NT2/D1 (cell line): ENCODE measurements at places on chromosomes 2 and 18.
A peak's percentile ranks its signal among the peaks of the same experiment; 100 is the strongest.

DNA sequence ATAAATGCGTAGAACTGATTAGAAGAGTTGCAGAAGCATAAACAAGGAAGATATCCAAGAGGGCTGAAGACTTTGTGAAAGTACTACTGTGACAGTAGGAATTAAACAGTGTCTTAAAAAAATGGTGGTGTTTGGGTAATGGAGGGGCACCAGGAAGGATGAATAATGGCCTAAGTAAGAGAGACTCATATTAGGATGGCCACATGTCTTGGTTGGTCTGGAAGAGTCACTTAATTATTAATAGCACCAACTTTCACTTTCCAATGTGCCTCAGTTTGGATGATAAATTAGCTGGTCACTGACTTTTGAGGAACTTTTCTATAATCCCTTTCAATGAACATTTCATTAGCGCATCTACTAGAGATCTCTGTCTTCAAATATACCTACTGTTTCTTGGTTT is 372.2 kb downstream of the NYAP2 start:
- no peak for DNase-seq

- no peak for DNase-seq
Measured at GRCh38 chr2:197292619-197293018, 18.0 kb downstream of the ANKRD44 start.

GRCh38 chr2:8457699-8458502 is 224.0 kb upstream of the ID2 start:
- DNase-seq = no peak

GRCh38 chr2:42928161-42928691 is 135.8 kb upstream of the HAAO start:
- no peak for DNase-seq

GRCh38 chr2:144126302-144126701 is 393.6 kb downstream of the ZEB2 start:
- no peak for DNase-seq

DNA sequence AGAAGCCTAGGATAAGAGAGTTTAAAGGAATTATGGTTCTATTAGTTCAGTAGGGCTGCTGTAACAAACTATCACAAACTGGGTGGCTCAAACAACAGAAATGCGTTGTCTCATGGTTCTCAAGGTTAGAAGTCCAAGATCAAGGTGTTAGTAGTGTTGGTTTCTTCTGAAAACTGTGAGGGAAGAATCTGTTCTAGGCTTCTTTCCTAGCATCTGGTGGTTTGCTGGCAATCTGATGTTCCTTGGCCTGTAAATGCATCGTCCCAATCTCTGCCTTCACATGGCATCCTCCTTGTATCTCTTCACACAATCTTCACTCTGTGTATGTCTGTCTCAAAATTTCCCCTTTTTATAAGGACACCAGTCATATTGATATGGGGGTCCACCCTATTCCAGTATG is 76.3 kb downstream of the MDH1 start:
- DNase-seq = no peak

DNA sequence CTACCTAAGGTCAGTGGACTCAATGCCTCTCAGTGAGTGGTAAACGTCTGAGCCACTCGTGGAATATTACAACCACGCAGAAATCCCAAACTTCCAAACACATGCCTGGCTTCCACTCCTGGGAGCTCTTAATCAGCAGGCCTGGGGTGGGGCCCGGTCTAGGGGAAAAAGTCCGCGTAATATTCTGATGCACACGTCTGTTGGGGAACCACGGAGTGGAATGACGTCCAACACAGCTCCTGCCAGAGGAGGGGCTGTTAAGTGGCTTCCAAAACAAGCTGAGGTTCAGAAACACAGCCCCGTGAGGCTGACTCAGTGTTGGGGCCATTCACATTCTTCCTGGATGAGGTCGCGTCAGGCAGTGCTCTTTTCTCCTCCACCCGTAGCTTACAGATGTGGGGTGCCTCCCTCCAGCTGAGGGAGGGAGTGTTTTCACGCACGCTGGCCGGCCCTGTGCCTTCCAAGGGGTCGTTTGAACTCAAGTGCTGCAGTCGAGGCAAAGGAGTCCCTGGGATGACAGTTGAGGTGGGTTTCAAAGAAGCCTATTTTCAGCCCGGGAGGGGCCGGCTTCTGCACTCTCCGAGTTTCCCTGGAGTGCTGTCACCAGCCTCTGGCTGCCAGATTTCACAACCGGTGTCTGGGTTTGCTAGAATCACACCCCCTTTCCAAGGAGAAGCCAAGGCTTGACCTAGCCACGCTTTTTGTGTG is 73.1 kb downstream of the ACKR3 start:
- peak; percentile 63 for DNase-seq

GRCh38 chr18:11991021-11991795 is 9.9 kb downstream of the IMPA2 start:
- DNase-seq = no peak

- DNase-seq = no peak
Measured at GRCh38 chr18:6778459-6779247, 49.1 kb downstream of the ARHGAP28 start.

DNA sequence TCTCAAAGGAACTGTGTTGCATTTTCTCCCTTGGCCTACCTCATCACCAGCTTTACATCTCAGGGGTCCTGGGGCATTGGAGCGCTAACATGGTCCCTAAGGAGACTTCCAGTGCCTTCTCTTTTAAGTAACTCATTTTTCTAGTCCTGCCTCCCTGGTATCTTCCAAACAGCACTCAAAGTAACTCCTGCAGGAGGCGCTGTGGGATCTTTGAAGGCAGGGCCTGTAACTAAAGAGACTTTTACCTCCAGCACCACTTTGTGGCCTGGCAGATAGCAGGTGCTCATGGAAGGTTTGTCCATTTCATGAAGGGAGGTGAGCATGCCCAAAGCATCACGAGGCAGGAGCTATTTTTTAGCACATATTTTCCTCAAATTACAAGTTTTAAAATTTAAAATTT is 411.0 kb upstream of the GYPC start:
- DNase-seq = peak; percentile 77

GRCh38 chr2:223597076-223597475 is 5.1 kb downstream of the SCG2 start:
- no peak for DNase-seq

DNA sequence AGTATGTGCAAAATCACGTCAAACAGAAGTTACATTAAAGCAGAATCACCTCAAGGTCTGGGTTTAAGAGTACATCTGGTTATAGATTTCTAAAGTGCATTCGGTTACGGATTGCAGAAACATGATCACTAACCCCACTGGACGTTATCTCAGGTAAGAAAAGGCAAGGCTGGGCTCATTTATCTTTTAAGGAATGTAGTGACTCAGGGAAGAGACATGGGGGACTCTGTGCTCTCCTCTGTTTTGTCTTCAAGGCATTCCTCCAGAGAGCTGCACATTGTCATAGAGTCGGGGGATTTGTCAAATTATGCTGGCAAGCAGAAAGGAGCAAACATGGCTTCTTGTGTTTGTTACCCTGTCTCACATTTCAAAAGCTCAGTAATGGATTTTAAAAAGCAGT is 14.3 kb downstream of the WDSUB1 start:
- DNase-seq = peak; percentile 33

GRCh38 chr2:41966431-41966893 is 81.4 kb upstream of the PKDCC start:
- DNase-seq = no peak

GRCh38 chr2:168212866-168213265 is 34.5 kb downstream of the STK39 start:
- no peak for DNase-seq

DNA sequence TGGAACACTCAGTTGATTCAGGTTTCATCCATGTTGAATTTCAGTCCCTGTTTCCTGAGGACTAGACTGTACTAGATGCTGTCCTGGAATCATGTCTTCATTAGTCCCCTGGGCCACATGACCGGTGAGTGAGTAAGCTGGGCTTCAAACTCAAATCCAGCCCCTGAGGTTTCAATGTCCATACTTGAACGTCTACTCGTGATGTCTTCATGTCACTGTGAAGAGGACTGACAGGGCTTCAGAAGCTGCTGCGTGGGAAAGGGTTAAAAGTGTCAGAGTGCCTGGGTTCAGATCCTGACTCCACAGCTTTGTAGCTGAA is 101.2 kb downstream of the CDK15 start:
- no peak for DNase-seq

GRCh38 chr2:48529676-48530032 is 300 bp upstream of the STON1 start:
- no peak for DNase-seq

GRCh38 chr2:173891315-173892037 is 73.7 kb downstream of the SP3 start:
- no peak for DNase-seq

GRCh38 chr2:6826081-6826913 is 39.4 kb downstream of the CMPK2 start:
- DNase-seq = peak; percentile 62

- DNase-seq = no peak
Measured at GRCh38 chr2:140154706-140155105, 1374.5 kb upstream of the NXPH2 start.
